NT2/D1 (cell line): ENCODE measurements at places on chromosomes 3 and 15.

- no peak for DNase-seq
Observed at GRCh38 chr3:99783011-99783573, 34.6 kb upstream of the CMSS1 start.

DNA sequence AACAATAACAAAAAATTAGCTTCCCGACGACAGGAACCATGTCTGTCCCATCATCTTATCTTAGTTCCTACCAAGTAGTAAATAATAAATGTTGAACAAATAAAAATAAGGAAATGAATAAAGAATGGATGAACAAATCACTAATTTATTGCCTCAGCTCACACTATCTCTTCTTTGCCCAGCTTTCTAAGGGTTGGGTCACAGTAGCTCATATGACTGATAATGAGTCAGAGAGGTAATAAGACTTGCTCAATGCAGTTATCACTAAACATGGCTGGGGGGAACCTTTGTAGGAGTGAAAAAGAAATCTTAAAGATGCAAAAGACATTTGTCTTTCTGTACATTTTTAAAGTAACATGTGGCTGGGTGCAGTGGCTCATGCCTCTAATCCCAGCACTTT is 182.2 kb downstream of the WDR76 start:
- DNase-seq = no peak

DNA sequence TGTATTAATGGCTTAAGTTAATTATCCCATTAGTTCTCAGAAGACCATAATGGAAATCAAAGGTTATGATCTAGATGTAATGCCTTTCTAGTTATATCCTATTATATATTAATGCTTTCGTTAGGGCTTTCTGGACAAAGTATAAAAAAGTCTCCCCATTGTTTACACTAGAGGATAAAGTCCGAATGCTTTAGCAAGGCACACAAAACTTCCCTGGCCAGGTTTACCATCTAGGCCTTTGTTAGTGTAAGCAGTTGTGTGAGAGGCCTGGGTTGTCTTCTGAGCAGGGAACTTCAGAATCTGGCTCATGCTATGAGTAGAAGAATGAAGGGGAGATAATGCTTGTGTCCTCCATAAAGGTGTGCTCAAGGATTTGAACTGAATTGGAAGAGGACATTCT is 106.3 kb upstream of the MEIS2 start:
- no peak for DNase-seq

- DNase-seq = no peak
Observed at GRCh38 chr3:158700559-158700958, 28.1 kb upstream of the LXN start.

DNA sequence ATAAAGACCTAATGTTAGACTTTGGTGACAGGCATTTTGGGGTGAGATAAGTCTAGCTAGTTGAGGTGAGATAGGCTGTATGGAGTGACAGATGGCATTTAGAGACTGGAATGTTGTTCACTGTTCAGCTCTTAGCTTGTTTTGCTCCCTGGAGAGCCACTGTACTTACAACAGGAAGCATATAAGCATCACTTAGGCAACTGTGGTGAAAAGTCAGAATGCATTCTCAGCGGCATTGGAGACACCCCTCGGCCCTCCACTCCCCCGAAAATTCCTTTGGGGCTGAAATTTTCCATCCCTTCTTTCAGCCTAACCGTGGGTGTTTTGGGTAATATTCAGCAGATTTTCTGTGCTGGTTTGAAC is 73.4 kb downstream of the SLCO3A1 start:
- no peak for DNase-seq

GRCh38 chr3:105661461-105661860 is 207.4 kb downstream of the CBLB start:
- no peak for DNase-seq

DNA sequence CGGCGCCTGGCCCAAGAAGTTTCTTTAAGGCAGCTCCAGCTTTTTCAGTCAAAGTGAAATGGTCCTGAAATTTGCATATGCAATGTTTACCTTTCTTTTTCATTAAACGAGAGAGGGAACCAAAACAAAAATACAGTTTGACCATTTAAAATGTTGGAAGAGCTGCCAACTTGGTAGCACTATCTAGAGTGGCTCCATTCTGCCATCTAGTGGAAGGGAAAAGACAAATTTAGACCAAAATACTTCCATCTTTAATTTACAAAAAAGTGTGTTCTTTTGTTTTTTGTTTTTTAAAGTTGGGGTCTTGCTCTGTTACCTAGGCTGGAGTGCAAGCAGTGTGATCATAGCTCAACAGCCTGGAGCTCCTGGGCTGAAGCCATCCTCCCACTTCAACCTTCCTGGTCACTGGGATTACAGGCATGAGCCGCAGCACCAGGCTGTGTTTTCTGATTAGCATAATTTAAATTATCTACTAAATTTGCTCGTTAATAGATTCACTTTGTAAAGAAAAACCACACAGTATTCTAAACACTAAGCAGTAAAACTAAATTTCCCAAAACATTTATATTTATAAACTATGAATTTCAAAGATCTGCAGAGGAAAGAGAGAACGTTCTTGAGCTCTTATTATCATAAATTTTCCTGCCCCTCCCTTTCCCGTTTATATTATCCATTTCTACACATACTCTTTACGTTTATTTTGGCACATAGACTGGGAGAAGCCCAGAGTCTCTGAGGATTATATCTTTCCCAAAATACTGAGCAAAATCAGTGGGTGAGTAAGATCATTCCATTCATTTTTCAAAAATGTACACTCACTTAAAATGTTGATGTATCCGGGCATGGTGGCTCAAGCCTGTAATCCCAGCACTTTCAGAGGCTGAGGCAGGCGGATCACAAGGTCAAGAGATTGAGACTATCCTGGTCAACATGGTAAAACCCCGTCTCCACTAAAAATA is 15.4 kb upstream of the RFC4 start:
- peak; percentile 40 for DNase-seq

- no peak for DNase-seq
Observed at GRCh38 chr15:96180087-96180748, 150.3 kb upstream of the NR2F2 start.

- no peak for DNase-seq
Observed at GRCh38 chr3:126311338-126311978, 45.8 kb downstream of the KLF15 start.

- no peak for DNase-seq
Observed at GRCh38 chr15:98884894-98885293, 122.7 kb downstream of the PGPEP1L start.

- no peak for DNase-seq
Observed at GRCh38 chr3:32138545-32139104, 32.2 kb downstream of the GPD1L start.

DNA sequence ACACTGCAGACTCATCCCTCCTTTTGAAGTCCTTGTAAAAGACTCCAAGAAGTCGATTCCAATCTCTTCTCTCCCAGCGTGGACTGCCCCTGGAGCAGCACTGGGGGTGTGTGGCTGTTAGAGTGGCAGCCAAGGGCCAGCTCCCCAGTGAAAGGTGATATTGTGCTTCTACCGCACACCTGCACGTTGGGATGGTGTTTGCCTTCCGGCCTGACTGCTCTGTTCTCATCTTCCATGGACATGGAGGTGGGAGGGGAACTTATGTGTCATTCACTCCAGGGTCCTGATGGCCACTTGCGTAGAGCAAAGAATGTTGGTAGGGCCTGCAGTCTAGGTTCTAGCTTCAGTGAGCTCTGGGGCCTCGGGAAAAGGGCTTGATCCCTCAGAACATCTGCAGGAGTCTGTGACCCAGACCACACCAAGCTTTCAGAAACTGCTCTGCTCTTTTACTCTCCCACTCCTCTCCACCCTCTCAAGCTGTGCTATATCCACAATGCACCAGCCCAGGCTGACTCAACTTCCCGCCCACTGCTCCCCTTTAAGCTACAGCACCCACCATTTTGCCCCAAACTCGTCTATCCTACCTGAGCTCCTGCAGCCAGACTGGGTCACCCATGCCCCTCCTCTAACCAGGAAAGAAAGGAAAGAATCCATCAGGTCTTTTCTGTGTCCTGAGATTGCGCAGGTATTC is 31.3 kb downstream of the LIPC start:
- no peak for DNase-seq

DNA sequence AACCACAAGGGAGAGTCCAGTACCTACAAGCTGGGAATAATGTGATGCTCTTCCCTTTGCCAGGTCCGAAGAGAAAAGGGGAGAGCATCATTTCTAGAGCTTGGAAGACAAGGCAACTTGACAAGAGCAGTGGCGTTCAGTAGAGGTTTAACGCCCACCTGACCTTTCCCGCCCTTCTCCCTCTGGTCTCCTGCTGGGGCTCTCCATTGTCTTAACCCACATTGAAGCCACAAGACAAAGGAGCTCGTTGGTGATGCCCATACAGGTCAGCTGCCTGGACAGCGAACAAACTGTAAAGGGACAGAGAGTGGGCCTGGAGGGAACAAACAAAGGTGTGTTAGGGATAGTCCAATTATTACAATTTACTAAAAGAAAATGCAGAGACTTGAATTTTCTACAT is 13.1 kb upstream of the DUT start:
- DNase-seq = no peak

DNA sequence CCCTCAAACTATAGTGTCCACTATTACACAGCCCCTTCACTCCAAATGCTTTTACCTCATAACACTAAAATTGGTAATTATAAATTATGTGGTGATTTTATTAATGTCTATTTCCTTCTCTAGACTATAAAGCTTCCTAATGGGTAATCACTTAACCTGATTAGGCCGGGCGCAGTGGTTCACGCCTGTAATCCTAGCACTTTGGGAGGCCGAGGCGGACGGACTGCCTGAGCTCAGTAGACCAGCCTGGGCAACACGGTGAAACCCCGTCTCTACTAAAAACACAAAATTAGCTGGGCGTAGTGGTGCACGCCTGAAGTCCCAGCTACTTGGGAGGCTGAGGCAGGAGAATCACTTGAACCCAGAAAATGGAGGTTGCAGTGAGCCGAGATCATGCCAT is 71.3 kb upstream of the PYGO1 start:
- DNase-seq = no peak

DNA sequence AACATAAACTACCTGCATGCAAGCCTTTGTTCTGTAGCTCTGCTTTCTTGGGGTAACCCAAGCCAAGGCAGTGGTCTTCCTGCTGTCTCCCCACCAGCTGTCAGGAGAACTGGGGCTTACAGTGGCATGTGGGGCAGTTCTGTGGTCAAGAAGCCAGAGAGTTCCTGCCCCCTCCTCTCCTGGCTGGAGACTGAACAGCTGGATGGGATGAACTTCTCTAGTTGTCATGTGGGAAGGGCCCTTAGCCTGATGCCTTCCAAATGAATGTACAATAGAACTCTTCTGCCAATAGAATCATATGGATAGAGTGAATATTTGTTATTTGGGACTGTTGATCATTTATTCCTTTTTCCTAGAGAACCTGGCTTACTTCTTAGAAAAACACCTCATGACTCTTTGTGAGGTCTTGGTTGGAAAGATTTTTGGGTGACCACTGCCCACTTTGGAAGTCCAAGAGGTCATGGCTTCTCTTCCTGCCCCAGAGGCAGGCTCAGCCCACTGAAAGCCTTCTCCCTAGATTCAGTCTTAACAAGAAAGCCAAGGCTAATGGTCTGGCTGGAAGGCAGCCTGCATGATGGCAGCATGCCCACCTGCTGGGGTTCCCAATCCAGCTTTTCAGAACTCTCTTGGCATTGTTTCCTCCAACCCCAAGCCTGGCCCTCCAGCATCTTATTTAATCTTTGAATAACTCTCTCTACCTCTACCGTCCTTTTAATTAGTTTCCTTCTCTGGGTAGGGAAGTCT is 462.9 kb upstream of the PROK2 start:
- DNase-seq = no peak

GRCh38 chr3:53843195-53844177 is 2.7 kb downstream of the CHDH start:
- DNase-seq = no peak

DNA sequence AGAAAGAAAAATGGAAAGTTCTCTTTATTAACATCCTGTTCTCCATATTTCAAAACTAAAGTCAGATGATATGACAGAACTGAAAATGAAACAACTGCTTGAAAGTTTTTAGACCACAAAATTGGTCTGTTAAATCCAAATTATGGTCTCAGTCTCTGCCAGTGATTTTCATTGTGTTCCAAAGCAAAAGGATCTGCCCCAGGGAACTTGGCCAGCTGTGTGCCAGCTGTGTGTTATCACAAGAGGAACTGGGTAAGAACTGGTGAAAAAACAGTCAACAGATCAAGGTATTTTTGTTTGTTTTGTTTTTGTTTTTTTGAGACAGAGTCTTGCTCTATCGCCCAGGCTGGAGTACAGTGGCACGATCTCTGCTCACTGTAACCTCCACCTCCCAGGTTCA is 323.3 kb downstream of the CTNNB1 start:
- DNase-seq = no peak

- no peak for DNase-seq
Observed at GRCh38 chr3:69292959-69293574, 92.8 kb downstream of the FRMD4B start.

DNA sequence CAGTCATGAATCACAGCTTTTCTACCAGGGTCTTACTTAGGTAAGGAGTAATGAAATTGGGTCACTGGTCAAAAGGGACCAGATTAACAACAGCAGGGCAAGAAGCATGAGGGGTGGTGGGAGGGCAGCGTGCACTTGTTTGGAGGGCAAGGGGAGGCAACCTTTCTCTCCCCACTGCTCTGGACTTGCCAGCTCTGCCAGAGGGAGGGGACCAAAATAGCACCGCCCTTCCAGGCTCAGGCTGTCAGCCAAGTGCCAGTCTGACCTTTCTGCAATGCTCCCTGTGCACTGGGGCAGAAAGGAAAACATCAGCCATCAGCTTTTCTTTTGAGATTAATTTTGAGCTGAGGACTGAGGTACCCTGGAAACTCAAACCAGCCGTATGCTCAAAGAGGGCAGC is 4.5 kb upstream of the ULK3 start:
- DNase-seq = no peak

DNA sequence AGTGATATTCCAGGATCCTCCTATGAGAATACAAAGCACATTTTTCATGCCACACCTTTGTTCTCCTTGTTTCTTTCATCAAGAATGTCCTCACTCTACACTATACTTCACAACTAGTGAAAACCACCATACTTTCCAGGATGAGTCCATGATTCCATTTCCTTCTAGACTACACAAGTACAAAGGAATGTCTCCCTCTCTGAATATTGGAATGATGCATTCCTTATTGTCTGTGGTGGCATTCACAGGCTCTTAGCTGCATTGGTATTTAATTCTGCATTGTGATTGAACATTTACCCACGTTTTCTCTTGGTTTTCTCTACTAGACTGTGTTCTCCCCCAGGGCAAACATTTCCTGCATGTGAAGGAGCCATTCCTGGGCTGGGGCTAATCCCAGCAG is 217.5 kb downstream of the RAP2B start:
- no peak for DNase-seq

- DNase-seq = no peak
Observed at GRCh38 chr3:46899151-46900006, 21.9 kb downstream of the PTH1R start.
